ENCODE measurements at places on chromosomes 1 and 21. TPM values are rescaled to one million over a fixed set of nuclear protein-coding genes. Genes with fewer than 3 reads are reported as not detected.

Gene AUNIP
- 1.1 TPM for total RNA-seq

Gene ZYG11A
- total RNA-seq = under 0.01 TPM

DNA sequence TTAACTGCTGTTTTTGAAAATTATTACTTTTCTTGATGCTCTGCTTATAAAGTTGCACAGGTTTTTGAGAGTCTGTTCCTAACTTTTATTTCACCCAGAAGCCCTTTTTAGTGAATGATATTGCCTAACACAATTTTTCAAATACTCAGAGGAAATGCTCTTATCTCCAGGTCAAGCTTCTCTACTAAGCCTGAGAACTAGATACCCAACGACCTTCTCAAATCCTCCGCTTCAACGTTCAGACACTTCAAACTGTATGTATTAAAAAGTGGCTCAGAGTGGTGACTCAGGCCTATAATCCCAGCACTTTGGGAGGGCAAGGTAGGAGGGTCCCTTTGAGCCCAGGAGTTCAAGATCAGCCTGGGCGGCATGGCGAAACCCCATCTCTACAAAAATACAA lies 88.5 kb downstream of the ASH1L start:
- H3K36me3 ChIP-seq = peaks cover 15% of the 10 kb centered on the region
- no peak overlapping the region for H3K27ac ChIP-seq
- no peak overlapping the region for H3K4me3 ChIP-seq
- no peaks in the 10 kb centered on the region for H3K4me1 ChIP-seq
- no peak for DNase-seq

GRCh38 chr1:21254335-21254951 lies 35.8 kb downstream of the ECE1 start:
- H3K4me3 ChIP-seq = no peak overlapping the region
- peak overlapping the region; percentile 67 for H3K27ac ChIP-seq
- H3K27me3 ChIP-seq = no peaks in the 10 kb centered on the region
- H3K4me1 ChIP-seq = peaks cover 25% of the 10 kb centered on the region
- DNase-seq = peak; percentile 97

GRCh38 chr1:96116731-96117130 lies 604.9 kb upstream of the PTBP2 start:
- no peak for DNase-seq
- no peaks in the 10 kb centered on the region for H3K27me3 ChIP-seq

DNA sequence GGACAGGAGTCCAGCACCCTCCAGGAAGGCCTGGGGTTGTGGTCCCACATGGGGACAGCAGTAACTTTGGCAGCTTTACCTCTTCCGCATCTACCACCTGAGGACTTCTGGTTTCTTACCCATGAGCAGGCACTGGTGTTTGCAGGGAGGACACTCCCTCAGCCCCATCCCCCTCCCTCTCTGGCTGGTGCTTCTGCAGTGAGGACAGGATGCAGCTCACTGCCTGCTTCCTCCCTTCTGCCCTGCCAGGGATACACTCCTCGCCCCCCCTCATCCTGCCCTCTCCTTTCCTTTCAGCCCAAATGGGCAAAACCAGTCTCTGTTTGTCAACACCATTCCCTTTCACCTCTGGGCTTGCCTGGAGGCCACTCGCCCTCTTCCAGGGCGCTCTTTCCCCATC lies 62.4 kb downstream of the KIRREL1 start:
- H3K27me3 ChIP-seq = no peaks in the 10 kb centered on the region
- no peak for DNase-seq
- H3K4me3 ChIP-seq = no peak overlapping the region
- H3K27ac ChIP-seq = no peak overlapping the region
- peaks cover 29% of the 10 kb centered on the region for H3K4me1 ChIP-seq

DNA sequence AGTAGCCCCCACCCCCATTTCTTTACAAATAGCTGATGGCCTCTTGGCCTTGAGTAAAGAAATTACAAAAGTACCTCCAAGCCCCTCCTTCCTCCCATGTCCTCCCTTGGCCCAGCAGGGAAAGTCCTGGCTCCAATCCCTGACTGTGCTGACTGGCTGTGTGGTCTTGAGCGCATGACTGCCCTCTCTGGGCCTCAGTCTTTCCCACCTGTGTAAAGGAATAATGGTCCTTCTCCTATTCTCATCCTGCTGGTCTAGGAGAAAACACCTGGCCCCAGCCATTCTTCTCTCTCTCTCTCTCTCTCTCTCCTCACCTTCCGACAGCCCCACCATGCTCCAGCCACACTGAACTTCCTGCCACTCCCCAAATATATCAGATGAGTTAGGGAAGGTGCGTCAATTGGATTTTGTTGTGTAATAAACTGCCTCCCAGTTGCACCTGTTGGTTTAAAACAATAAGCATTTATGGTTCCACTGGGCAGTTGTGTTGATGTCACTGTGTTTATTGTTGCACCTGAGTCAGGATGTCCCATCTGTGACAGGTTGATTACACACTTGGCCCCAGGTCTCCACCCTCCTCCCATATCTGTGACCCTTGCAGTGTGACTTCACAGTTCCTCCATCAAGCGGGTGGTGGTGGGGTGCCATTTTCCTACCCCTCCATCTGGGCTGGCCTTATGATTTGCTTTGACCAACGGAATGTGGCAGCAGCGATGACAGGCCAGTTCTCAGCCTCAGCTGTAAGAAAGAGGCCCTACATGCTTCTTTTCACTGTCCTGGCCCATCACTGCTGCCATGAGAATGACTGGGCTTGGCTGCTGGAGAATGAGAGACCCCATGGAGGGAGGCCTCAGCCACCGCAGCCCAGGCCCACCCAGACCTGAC lies 22.3 kb upstream of the LRP8 start:
- no peak overlapping the region for H3K4me3 ChIP-seq
- peaks cover 5% of the 10 kb centered on the region for H3K4me1 ChIP-seq
- DNase-seq = no peak
- H3K27ac ChIP-seq = no peak overlapping the region
- H3K36me3 ChIP-seq = no peaks in the 10 kb centered on the region
- peaks cover 2% of the 10 kb centered on the region for H3K27me3 ChIP-seq

GRCh38 chr21:36109868-36110267 lies 25.0 kb upstream of the CBR3 start:
- no peak overlapping the region for H3K4me3 ChIP-seq
- H3K36me3 ChIP-seq = no peaks in the 10 kb centered on the region
- no peak overlapping the region for H3K27ac ChIP-seq
- H3K4me1 ChIP-seq = peaks cover 5% of the 10 kb centered on the region
- H3K27me3 ChIP-seq = peaks cover 16% of the 10 kb centered on the region

Measured in muscle of leg (tissue), 16 donors.